Peyer's patch (tissue), 4 donors: ENCODE measurements at places on chromosomes 2 and 18.

GRCh38 chr2:215828528-215829184 lies 184.7 kb downstream of the MREG start:
- H3K27me3 ChIP-seq = no peaks in the 10 kb centered on the region
- H3K4me1 ChIP-seq = no peaks in the 10 kb centered on the region
- DNase-seq = no peak
- no peak overlapping the region for H3K27ac ChIP-seq

DNA sequence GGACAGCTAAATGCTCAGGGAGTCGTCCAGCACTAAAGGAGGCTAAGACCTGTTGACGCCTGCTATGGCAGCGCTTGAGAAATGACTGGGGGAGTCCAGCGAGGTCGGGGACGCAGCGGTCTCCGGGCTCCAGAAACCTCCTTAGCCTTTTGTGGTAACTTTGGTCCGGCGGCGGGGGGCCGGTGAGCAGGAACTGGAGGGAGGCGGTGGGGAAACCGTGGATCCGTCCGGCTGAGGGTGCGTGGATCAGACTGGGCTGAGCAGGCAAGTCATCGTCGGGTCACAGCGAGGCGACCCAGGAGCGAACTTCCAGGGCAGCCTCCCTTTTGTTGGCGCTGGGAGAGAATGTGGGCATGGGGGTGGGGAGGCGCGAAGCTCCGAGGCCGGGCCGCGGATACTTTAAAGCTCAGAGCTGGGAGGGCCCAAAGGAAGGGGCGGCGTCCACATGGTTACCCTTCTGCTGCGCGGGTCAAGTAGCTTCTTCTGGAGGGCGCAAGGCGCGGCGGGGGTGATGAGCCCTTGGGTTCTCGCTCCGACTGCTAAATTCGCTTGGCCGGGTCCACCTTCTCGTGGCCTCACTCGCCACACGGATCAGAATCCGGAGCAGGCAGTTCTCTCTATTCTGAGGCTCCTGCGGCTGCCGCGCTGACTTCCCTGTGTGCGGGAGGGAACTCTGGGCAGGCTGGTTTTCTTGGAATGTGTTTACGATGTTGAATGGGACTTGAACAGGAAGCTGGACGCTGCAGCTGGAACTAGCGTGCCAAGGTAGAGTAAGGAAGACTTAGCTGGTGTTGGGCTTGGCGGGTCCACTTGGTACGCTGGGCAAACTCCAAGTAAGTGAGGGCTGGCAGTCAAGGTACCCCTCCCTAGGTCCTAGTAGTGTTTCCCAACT lies 920 bp downstream of the GULP1 start:
- no peak for DNase-seq
- H3K36me3 ChIP-seq = no peaks in the 10 kb centered on the region
- H3K4me3 ChIP-seq = peak overlapping the region; percentile 69
- no peaks in the 10 kb centered on the region for H3K27me3 ChIP-seq
- peak overlapping the region; percentile 89 for H3K27ac ChIP-seq

DNA sequence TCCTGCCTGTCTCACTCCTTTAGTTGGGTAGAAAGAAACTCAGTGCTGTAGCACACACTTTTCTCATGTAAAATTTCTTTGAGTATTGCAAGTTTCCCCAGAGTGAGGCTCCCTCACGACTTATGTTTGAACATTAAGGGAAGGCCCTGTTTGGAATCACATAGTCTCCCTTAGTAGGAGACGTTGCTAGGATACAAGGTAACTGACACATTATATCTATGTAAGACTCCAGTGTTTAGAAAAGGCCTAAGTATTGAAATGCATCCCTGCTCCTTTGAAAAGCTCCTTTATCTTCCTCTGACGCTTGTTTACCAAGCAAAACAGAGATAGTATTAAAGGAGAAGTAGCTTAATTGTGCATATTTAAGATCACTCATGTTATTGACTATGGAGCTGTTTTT lies 248.2 kb downstream of the PHLPP1 start:
- H3K4me3 ChIP-seq = no peak overlapping the region
- DNase-seq = no peak
- no peak overlapping the region for H3K27ac ChIP-seq
- H3K27me3 ChIP-seq = no peaks in the 10 kb centered on the region
- no peaks in the 10 kb centered on the region for H3K36me3 ChIP-seq

DNA sequence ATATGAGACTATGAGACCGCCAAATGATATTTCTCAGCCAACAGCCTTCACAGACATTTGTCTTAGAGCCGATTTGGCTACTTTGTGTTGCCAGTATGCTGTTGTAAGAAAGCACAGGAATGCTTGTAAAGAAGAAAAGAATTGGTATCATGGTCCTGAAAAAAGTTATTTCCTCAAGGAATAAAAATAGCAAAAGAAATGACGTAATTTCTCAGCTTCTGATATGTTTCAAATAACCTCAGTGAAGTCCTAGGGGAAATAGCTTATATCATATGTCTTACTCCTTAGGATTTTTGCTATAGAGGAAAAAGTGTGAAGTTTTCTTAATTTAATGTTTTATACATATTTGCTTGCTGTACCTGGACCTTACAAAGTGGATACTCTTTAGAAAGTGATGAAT lies 23.0 kb downstream of the SCN1A start:
- H3K27me3 ChIP-seq = no peaks in the 10 kb centered on the region
- DNase-seq = no peak
- no peak overlapping the region for H3K27ac ChIP-seq
- no peaks in the 10 kb centered on the region for H3K36me3 ChIP-seq

DNA sequence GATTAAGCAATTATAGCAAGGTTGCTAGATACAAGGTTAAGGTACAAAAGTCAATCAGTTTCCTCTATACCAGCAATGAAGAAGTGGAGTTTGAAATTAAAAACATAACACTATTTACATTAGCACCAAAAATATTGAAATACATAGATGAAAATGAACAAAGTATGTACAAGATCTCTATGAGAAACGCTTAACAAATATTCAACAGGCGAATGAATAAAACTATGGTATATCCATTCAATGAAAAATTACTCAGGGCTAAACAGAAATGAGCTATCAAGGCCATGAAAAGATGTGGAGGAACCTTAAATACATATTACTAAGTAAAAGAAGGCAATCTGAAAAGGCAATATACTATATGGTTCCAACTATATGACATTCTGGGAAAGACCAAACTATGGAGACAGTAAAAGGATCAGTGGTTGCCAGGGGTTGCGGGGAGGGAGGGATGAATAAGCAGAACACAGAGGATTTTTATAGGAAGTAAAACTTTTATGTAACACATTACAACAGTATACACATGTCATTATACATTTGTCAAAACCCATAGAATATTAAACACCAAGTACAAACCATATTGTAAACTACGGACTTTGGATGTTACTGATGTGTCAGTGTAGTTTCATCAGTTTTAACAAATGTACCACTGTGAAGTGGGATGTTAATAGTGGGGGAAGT lies 62.1 kb downstream of the RMDN2 start:
- no peak for DNase-seq
- H3K4me1 ChIP-seq = no peaks in the 10 kb centered on the region
- no peak overlapping the region for H3K27ac ChIP-seq

GRCh38 chr2:203438528-203438927 lies 96.6 kb downstream of the RAPH1 start:
- no peaks in the 10 kb centered on the region for H3K27me3 ChIP-seq
- H3K4me3 ChIP-seq = no peak overlapping the region
- DNase-seq = no peak

- no peaks in the 10 kb centered on the region for H3K27me3 ChIP-seq
- no peaks in the 10 kb centered on the region for H3K36me3 ChIP-seq
- DNase-seq = no peak
- H3K27ac ChIP-seq = no peak overlapping the region
Measured at GRCh38 chr2:12515871-12516270, 200.9 kb upstream of the TRIB2 start.

DNA sequence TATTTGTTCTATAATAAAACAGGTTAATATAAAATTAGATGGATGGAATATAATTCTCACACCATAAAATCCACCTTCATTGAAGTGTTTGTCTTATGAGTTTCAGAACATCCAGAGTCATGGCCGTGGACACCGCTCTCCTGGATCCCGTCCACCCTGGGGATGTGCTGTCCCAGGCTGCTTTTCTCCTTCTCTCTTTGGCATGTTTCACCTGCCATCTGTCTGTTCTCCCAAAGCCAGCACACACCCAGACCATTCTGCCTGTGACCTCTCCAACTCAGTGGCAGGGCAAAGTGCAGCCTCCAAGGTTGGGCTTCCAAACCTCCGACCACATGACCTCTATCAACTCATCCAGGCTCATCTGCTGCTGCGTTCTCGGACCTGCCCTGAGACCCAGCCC lies 104.7 kb downstream of the MYT1L start:
- no peak for DNase-seq
- H3K36me3 ChIP-seq = no peaks in the 10 kb centered on the region
- no peaks in the 10 kb centered on the region for H3K27me3 ChIP-seq
- no peak overlapping the region for H3K4me3 ChIP-seq
- H3K27ac ChIP-seq = no peak overlapping the region

DNA sequence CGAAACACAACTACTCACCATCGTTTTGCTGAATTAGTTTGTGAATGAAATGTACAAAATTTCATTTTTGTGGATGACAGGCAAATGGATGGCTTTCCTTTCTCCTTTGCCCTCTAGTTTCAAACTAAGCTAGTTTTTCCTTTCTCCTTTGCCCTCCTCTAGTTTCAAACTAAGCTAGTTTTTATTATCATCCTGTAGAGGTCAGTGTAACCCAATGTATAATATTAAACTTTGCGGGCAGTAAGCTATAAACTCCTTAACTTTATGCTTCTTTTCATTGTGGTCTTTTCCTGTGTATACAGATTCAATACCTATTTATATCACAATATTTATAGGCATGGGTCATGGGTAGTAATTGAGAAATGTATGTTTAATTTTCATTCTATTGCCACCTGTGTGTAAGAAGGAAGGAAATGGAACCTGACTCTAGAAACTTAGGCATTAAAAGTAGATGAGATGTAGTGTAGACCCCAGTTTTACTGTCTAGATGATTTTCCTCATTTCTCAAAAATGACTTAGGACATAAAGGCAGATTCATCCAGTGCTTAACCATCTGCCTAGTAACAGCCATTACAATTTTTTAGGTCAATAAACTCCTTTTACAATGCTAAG lies 58.1 kb downstream of the MAP3K19 start:
- no peaks in the 10 kb centered on the region for H3K36me3 ChIP-seq
- H3K27ac ChIP-seq = no peak overlapping the region
- no peak overlapping the region for H3K4me3 ChIP-seq
- no peaks in the 10 kb centered on the region for H3K4me1 ChIP-seq
- no peaks in the 10 kb centered on the region for H3K27me3 ChIP-seq
